ENCODE measurements at places on chromosomes 2 and 18.

DNA sequence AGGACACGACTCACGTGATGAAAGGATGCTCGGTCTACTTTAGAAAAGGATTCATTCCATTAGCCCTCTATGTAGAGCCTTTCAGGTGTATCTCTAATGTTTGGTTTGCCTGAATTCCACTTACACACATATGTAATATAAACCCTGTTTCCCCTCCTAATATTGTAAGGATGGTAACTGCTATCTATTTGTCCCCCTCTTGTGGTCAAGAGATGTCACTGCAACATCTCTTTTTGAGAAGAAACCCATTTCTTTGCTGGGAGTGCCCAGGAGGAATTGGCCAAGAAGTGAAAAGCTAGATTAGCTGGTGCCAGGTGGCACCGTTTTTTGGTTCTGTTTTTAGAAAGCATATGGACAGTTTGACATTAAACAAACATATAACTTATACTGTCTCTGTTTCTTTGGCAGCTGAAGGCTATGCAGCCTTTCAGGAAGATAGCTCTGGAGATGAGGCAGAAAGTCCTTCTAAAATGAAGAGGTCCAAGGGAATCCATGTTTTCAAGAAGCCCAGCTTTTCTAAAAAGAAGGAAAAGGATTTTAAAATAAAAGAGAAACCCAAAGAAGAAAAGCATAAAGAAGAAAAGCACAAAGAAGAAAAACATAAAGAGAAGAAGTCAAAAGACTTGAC, 41.2 kb downstream of the RALBP1 start:
- peak; percentile 42 for DNase-seq

GRCh38 chr18:7924616-7925015, 357.5 kb downstream of the PTPRM start:
- no peak for DNase-seq

GRCh38 chr2:162433491-162433890, 89.6 kb downstream of the GCA start:
- DNase-seq, result no peak

DNA sequence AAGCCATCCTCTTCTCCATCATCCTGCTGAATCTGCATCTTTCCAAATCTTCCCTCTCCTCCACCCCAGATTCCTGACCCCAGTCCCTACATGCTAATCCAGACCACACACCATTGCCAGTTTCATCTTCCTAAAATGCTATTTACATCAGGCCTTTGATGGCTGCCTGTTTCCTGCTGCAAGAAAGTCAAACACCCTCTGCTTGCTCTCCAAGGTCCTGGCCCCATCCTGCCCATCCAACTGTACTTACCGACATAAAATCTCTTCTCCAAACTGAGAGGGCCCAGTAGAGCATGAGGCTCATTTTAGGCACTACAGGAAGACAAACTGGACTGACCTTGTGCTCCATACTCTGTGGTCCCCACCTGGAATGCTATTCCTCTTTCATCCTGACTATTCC, 19.0 kb downstream of the ALK start:
- DNase-seq, result no peak

GRCh38 chr18:39839782-39840181, 2115.3 kb upstream of the PIK3C3 start:
- DNase-seq, result no peak

DNA sequence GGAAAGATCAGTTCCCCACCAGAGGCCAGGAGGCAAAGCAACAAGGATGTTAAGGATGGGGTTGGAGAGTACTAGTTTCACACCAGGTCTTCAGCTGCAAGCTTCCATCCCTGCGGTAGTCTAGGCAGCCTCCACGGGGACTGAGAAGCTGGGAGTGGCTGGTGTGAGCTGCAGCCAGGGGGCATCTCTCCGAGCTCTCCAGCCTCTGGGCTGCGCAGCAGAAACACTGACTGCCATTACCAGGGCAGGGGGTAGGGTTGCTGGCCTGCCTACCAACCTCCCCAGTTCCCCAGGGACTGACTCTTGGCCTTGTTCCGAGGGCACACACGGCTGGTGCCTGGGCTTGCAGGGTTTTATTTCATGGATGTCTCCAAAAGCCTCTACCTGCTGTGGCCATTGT, 15.9 kb downstream of the GATA6 start:
- no peak for DNase-seq

GRCh38 chr2:191688934-191689695, 11.2 kb downstream of the NABP1 start:
- DNase-seq, result no peak
